ENCODE measurements at places on chromosomes 6 and 20. TPM values are rescaled to one million over a fixed set of nuclear protein-coding genes. Genes with fewer than 3 reads are reported as not detected.

DNA sequence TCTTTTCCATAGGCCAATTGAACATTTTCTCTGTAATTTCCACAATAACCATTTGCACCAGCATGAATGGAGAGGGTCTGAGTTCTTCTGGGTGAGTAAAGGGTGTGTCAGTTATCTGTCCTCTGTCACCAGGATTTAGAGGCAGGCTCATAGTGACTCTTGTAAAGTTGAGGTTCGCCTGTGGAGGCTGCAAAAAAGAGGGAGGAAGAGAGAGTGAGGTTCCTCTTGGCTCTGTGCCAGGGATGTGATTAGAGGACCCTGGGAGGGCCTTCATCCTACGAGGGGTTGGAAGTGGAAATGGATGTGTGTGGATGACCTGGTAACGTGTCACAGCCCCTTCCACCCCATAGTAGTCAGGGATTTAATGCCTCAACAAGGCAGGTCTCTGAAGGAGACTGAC lies 242.0 kb downstream of the ESR1 start:
- no peak for ATAC-seq

Gene TFAP2D
- total RNA-seq = 0.38 TPM

Gene IDH3B
- 53.1 TPM for total RNA-seq

DNA sequence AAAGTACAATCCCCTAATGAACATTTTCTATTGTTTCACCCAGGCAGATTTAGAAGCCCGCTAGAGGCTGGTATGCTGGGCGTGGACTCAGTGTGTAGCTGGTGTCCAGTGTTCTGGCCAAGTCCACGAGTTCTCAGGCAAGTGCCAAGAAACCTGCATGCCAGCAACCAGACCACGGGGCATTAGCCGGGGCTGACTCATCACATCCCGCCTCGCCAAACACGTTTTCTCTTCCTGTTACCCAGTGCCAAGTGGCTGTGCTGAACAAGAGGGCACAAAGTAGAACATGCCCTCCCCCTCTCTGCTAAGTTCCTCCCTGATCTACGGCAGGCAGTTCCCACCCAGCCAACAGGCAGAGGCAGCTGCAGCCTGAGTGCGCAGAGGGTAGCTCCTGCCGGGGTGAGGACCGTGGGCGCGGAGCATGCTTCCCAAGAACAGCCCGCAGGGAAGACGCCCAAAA lies 29.6 kb downstream of the RAMACL start:
- peak; percentile 6 for ATAC-seq

Gene PPP1R14C
- 6.5 TPM for total RNA-seq

DNA sequence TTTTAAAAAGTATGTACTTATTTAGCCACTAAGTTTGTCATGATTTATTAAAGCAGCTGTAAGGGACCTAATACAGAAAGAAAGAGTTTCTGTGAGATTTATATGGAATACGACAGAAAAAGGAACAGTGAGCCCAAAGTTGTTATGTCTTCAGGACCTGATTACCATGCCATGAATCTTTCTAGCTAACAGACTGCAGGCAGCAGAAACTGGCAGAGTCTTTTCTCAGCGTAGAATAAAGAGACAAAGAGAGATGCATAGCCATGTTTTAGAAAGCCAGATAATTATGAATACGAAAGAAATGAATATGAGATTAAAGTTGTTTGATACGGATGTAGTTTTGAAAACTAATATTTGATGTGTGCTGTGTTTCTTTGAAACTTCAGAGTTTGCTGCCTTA lies 624.1 kb upstream of the ADGRB3 start:
- no peak for ATAC-seq

GRCh38 chr6:160398674-160399271 lies 50.6 kb downstream of the SLC22A3 start:
- peak; percentile 52 for ATAC-seq

Gene RIN2
- 22.7 TPM for total RNA-seq

Gene LY6G6F
- total RNA-seq = not detected
